IgD-negative memory B cell (primary cell): ENCODE measurements at places on chromosomes 1 and 21. TPM values are rescaled to one million over a fixed set of nuclear protein-coding genes. Genes with fewer than 3 reads are reported as not detected.

Gene ZBTB8A
- 0.14 TPM for polyA plus RNA-seq

Gene BACE2
- polyA plus RNA-seq, result 91.4 TPM

Gene TIE1
- not detected for polyA plus RNA-seq

Gene SPRR4
- not detected for polyA plus RNA-seq

Gene OLFM3
- polyA plus RNA-seq, result not detected

Gene NUP210L
- polyA plus RNA-seq, result not detected

Gene RIIAD1
- polyA plus RNA-seq, result not detected

Gene PADI1
- not detected for polyA plus RNA-seq

Gene ACOT11
- polyA plus RNA-seq, result 0.41 TPM

Gene MYOM3
- not detected for polyA plus RNA-seq

Gene CD2
- polyA plus RNA-seq, result 6.6 TPM

Gene CCDC27
- polyA plus RNA-seq, result not detected
